ENCODE measurements at places on chromosomes 6 and 20.

- DNase-seq = no peak
Observed at GRCh38 chr20:19932170-19932667, 84.9 kb upstream of the NAA20 start.

GRCh38 chr20:4966826-4967751 is 34.2 kb downstream of the SLC23A2 start:
- DNase-seq = no peak

- DNase-seq = no peak
Observed at GRCh38 chr6:26057899-26058298, 29.3 kb upstream of the HFE start.

GRCh38 chr20:32626859-32627636 is 41.9 kb upstream of the NOL4L start:
- DNase-seq = peak; percentile 40

- peak; percentile 43 for DNase-seq
Observed at GRCh38 chr6:161618831-161619454, 345.1 kb upstream of the AGPAT4 start.
